Uterus (tissue), 4 donors: ENCODE measurements at places on chromosomes 7 and 10. TPM values are rescaled to one million over a fixed set of nuclear protein-coding genes. Genes with fewer than 3 reads are reported as not detected.
A peak's percentile ranks its signal among the peaks of the same experiment; 100 is the strongest.

DNA sequence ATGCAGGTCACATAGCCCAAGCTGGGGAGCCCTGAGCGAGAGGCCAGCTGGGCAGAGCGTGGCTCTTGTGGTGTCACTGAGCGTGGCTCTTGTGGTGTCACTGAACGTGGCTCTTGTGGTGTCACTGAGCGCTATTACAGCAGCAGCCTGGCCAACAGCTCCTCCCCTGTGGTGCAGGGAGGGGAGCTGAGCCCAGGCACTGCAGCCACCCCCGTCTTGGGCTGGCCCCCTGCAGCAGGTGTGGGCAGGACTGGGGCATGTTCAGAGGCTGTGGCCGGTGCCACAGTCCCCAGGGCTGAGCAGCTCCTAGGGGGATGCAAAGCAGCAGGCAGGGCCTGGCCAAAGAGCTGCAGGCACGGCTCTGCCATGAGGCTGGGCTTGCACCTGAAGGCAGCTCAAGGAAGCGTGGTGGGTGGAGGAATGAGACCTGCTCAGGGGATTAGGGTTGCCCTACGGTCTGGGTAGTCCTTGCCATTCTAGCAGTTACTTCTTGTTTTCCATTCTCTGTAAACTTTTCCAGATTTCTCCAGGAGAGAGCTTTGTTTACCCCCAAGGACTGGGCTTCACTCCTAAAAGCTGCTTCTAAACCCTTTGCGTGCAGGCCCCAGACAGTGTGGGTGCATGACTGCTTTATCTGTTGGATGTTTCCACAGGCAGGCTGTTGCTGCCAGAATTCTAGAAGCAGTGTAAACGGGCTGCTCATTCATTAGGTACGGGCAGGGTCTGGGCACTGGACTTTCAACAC is 29.2 kb downstream of the ZNF783 start:
- DNase-seq, result no peak

DNA sequence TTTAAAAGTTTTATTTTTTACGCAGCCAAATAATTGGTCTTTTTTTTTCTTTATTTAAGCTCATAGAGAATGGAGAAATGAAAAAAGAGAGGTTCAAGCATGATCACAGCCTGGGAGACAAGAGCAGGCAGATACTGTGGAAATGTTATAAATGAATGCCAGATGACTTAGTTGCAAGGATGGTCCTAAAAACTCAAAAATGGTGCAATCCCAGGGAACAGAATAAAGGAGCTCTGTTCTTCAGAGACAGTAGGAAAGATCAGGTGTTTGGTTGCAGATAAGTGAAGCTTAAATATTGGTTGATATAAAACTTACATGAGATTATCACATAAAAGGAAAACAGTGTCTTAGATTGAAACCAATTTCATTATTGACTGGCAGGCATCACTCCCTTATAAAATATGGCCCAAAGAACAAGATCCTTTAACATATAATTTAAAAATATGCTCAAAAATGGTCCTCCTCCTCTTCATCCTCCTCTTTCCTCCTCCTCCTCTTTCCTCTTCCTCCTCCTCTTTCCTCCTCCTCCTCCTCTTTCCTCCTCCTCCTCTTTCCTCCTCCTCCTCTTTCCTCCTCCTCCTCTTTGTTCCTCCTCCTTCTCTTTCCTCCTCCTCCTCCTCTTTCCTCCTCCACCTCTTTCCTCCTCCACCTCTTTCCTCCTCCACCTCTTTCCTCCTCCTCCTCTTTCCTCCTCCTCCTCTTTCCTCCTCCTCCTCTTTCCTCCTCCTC is 18.6 kb downstream of the GNAT3 start:
- DNase-seq, result no peak

Gene TACR2
- 35.0 TPM for total RNA-seq

- DNase-seq, result no peak
Observed at GRCh38 chr7:55086413-55087201, 67.8 kb downstream of the EGFR start.

DNA sequence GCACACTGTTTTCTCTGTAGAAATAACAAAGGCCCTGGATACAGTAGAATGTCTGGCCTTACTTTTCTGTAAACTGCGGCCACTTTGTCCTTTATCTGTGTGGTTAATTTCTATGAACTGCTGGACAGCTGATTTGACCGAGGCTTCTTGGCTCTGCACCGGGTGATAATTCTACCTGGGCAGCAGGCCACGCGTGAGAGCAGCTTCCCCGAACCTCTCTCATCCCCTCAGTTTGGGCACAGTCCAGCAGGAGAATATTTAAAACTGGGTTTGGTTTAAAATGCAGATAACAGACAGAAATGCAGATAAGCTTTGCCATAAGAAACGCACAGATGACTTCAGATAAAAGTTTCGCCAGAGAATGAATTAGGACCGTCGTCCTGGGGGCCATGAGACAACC is 81.0 kb downstream of the CELF2 start:
- peak; percentile 24 for DNase-seq

DNA sequence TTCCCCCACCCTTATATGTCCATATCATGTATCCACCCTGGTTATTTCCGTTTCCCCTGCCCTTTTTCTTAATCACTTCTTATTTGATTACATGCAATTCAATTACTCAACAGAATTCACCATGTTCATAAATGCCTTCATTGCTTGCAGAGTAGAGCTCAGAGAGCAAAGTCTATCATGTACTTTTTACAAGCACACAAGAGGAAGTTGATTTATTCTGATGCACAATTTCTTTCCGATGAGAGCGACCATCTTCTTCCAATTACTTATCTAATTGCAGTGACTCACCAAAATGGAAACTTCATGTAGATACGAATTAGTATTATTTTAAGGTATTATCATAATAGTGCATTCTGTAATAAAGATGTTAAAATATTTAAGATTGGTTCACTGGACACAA is 430.5 kb upstream of the KLF6 start:
- DNase-seq, result no peak

Gene FAM170B
- total RNA-seq, result not detected

DNA sequence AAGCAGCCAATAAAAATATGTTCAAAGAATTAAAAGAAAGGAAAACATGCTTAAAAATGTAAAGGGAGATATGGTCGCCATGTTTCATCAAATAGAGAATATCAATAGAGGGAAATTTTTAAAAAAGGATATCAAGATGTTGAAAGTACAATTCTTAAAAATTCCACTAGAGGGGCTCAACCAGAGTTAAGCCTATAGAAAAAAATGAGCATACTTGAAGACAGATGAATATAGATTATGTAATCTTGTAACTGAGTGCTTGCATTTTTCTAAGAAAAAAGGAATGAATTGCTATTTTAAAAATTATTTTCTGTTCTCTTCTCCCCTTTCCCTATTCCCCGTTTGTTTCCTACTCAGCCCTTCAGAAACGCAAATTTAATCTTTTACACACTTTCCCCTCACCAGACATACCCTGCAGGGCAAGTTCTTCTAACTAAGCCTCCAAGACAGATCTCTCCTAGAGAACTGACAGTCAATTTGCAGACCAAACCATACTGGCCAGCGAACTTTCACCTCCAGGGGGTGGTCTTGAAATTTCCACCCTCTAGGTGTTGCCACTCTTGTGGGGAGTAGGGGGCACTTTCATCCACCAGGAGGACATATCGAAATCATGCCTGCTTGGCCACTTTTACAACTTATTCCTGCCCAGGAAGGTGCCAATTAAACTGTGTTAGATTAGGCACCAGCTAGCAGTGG is 67.7 kb downstream of the NSUN6 start:
- DNase-seq, result no peak

Gene PDLIM1
- 14.0 TPM for total RNA-seq

Gene AGMO
- total RNA-seq, result 0.24 TPM

- DNase-seq, result no peak
Observed at GRCh38 chr10:6877336-6877721, 297.3 kb upstream of the PRKCQ start.

DNA sequence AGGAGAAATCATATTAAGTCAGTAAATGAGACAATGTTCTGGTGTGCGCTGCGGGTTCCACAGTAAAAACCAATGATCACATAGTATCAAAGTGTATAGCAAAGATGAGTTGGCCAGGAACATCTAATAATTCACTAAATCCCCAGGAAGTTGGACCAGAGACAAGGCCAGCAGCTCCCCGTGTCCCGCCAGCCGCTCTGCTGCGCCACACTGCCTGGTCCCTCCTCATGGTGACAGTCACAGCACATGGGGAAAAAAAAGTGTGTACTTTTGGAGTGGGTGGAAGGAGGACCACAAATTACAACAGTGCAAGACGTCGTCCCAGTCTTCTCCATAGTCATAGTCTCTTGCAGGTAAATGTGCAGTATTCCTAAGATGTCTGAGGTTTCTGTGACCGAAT is 239.0 kb upstream of the RNF32 start:
- DNase-seq, result no peak

- no peak for DNase-seq
Observed at GRCh38 chr10:55631071-55631654, 729.9 kb downstream of the ZWINT start.

GRCh38 chr10:84537447-84537931 is 209.1 kb downstream of the CCSER2 start:
- DNase-seq, result peak; percentile 33

DNA sequence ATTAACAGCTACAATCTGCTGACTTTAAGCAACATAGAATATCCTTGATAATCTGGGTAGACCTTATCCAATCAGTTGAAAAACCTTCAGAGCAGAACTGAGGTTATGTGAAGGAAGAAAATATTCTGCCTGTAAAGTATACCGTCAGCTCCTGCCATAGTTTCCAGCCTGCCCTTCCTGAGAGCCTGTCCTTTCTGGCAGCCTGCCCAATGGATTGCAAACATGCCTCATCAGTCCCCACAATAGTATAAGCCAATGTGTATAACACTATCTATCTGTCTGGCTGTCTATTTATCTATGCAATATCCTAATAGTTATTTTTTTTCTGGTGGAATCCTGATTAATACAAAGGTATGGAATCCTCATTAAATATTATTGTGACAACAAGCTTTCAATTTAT is 489.2 kb upstream of the KCND2 start:
- no peak for DNase-seq

Gene CLDN3
- not detected for total RNA-seq

- no peak for DNase-seq
Observed at GRCh38 chr7:103719070-103719469, 270.4 kb downstream of the RELN start.

GRCh38 chr10:100448951-100449350 is 13.9 kb upstream of the WNT8B start:
- no peak for DNase-seq

DNA sequence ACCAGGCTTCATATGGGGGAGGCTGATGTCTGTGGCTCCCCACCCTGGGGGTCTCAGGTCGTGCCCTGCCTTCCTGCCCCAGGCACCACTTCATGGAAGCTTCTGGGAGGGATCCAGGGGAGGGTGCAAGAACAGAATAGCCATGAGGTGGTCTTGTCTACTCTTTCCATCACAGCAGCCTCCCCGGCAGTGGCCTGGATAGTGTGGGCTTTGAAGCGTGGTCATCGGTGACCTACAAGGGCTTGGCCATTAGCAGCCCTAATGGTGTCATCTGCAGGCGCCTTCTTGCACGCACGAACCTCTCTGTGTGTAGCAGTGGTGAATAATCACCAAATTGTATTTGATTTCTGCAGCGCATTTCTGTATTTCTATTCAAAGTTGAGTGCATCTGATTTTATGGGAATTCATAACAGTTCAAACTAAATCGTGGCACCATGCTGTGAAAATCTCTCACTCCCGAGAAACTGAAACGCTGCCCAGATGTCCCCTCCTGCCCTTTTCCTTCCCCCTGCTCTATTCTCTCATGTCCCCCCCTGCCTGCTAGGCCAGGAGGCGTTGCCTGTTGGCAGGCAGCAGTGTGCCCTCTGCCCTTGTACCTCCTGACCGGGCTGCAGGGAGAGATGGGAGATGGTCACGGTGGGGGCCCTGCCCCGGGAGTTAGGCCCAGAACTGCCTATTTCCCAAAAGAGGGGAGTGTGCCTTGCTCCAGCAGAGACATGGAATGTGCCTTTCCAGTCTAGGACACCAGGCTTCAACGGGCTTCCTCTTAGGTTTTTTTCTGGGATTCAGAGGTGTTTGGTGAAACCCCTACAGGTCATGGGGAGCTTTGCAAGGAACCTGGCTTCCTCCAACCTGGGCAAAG is 34.8 kb downstream of the CDH23 start:
- DNase-seq, result no peak

Gene MAT1A
- total RNA-seq, result 0.21 TPM

Gene SORBS1
- 397 TPM for total RNA-seq

- no peak for DNase-seq
Observed at GRCh38 chr10:82827901-82828300, 952.9 kb downstream of the NRG3 start.

- DNase-seq, result no peak
Observed at GRCh38 chr7:22833957-22834356, 11.3 kb upstream of the TOMM7 start.

Gene MYH16
- total RNA-seq, result not detected

- no peak for DNase-seq
Observed at GRCh38 chr10:53230651-53231050, 458.1 kb upstream of the MBL2 start.

Gene CPA2
- not detected for total RNA-seq

DNA sequence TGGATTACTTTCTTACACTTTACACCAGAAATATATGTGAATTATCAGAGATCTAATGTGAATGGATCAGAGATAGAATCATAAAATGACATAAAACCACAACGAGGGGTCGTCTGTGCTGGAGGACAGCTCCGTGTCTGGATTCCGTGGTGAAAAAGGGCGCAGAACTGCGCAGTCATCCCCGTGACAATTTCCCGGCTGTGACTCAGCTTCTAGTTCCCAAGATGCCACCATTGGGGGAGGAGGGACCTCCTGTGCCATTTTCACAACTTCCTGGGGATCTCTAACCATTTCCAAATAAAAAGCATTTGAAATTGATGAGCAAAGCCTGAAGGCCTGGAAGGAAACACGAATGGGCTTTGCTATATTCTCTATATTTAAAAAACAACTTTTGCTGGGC is 72.1 kb downstream of the PDGFA start:
- DNase-seq, result no peak

DNA sequence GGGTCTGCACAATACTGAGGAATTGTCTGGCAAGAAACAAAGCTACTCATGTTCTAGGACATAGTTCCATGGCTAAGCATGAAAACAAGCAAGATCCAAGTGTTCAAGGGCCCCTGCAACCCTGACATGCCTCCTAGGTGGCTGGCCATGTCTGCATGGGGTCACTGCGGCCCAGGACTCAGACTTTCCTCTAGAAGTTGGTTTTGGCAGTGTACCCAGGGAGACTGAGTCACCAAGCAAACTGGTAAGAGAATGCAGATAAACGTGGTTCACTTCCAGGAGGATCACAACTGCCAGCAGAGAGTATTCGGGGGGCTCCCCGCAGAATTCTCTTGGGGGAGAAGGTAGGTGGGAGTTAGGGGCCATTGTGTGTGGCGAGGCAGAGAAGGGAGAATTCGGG is 7.4 kb upstream of the PFKFB3 start:
- DNase-seq, result no peak

Gene CHAT
- total RNA-seq, result not detected
